ENCODE measurements at places on chromosomes 16 and 17. TPM values are rescaled to one million over a fixed set of nuclear protein-coding genes. Genes with fewer than 3 reads are reported as not detected.

- H3K4me3 ChIP-seq: peak overlapping the region; percentile 68
- no peaks in the 10 kb centered on the region for H3K36me3 ChIP-seq
- peak overlapping the region; percentile 98 for H3K27ac ChIP-seq
- no peaks in the 10 kb centered on the region for H3K4me1 ChIP-seq
- DNase-seq: peak; percentile 76
Measured at GRCh38 chr16:71484006-71484893, 4.9 kb downstream of the ZNF19 start.

DNA sequence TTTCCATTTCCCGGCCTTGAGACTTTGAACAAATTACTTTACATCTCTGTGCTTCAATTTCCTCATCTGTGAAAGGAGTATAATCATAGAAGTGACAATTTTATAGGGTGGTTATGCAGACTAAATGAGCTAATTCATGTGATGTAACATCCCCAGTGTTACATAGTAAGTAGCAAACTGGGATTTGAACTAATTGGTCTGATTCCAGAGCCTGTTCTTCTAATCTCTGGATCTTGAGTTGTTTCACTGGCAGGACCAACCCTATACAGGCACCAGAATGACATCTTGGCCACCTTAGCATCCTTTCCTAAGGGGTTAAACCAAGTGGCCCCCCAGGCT, 77.7 kb downstream of the AATF start:
- no peaks in the 10 kb centered on the region for H3K36me3 ChIP-seq
- no peak overlapping the region for H3K4me3 ChIP-seq
- no peak for DNase-seq
- H3K27ac ChIP-seq: no peak overlapping the region
- no peaks in the 10 kb centered on the region for H3K4me1 ChIP-seq
- H3K27me3 ChIP-seq: no peaks in the 10 kb centered on the region

DNA sequence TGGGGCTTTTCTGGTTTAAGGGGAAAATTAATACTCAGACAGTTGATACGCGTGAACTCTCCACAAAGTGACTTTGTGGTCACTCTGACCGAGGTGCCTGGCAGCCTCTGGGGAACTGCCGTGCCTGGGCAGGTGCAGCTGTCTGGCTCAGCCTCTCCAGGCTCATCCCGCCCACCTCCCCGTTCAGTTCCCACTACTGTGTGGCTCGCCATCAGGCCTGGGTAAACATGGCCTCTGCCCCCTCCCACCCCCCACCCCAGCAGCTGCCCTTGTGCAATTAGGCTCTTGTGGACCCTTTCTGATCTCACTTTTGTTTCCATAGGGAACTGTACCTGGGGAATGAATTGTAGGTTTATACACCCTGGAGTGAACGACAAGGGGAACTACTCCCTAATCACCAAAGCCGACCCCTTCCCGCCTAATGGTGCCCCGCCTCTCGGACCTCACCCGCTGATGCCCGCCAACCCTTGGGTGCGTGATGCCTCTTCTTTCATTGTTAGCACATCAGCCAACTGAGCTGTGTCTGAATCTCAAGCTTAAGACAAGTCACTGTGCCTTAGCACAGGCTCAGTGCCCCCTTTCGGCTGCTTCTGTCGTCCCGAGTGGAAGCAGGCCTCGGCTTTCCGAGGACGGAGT, 27.8 kb downstream of the ZC3H18 start:
- H3K27me3 ChIP-seq: no peaks in the 10 kb centered on the region
- DNase-seq: no peak
- H3K4me1 ChIP-seq: no peaks in the 10 kb centered on the region
- no peaks in the 10 kb centered on the region for H3K36me3 ChIP-seq

DNA sequence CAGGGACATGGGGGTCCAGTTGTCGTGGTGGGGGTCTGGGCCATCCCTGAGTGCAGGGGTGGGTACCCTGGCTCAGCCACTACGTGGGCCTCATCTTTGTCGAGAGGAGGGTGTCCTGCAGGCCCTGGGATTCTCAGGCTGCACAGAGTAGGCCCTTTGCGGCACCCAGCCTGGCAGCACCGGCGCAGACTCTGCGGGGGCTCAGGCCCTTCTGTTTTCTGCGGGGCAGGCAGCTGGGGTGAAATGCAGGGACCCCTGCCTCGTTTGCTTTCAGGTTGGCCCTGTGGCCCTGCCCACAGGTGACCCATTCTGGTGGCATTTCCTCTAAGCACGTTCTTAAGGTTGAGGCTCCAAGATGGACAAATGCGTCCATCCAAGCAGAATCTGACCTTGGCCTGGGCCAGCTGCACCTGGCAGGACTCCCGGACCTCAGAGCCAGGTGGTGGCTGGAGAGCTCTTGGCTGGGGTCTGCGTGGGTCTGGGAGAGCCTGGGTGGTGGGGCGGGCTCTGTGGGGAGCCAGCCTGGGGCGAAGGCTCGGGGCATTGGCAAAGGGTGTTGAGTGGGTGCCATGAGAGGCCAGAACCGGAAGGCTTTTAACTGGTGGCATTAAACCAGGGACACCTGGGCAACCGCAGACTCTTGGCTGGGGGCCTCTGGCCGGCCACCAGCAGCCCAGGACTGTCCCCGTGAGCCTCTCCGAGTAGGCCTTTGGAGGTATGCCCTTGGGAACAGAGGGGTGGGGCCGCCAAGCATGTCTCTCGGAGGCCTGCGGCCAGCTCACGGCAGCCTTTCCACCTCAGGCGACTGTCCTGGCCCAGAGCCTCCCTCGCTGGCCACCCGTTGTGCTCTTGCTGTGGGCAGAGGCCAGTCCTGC, 16.9 kb downstream of the PRSS27 start:
- no peak overlapping the region for H3K27ac ChIP-seq
- no peak for DNase-seq
- H3K27me3 ChIP-seq: no peaks in the 10 kb centered on the region
- no peaks in the 10 kb centered on the region for H3K4me1 ChIP-seq

DNA sequence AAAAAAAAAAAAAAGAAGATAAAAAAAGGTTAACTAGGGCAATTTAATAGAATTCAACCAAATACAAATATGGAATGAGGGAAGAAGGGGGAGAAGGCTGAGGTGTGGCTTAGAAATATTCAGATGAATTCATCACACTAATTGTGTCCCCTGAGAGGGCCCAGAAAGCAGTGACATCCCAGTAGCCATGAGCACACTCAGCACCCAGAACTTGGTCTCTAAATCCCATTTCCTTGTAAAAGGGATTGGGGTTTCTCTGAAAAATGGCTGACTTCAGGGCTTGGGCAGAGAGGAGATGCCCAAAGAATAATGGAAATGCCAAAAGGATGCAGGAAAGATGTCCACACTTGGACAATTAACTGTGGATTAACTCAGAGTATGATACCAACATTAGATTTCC, 4.0 kb upstream of the ASPSCR1 start:
- no peak overlapping the region for H3K27ac ChIP-seq
- no peaks in the 10 kb centered on the region for H3K27me3 ChIP-seq
- DNase-seq: no peak

DNA sequence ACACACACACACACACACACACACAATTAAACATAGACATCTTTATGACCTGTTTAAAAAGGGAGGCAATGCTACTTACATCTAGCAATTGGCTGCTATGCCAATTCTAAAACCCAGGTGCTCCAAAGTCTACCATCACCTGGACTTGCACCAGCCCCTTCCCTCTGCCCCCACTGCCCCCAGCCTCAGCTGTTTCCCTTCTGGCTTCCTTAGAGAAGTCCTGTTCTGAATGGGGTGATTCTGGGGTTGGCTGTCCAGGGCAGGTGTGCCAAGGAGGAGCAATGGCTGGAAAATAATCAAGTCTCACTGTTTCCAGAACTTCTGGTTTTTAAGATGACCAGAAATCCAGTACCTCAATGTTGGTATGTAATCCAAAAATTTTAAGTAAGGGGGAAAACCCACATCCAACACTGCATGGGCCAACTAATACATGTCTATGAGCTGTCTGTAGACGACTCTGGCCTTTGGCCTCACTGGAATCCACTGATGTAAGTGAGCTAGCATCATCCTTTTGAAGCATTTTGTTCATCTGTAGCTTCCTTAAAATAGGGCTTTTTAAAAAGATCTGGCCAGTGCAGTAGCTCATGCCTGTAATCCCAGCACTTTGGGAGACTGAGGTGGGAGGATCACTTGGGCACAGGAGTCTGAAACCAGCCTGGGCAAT, 2.1 kb downstream of the IFT20 start:
- H3K4me1 ChIP-seq: peaks cover 3% of the 10 kb centered on the region
- no peak overlapping the region for H3K4me3 ChIP-seq
- peaks cover 5% of the 10 kb centered on the region for H3K36me3 ChIP-seq
- no peak overlapping the region for H3K27ac ChIP-seq
- no peak for DNase-seq

DNA sequence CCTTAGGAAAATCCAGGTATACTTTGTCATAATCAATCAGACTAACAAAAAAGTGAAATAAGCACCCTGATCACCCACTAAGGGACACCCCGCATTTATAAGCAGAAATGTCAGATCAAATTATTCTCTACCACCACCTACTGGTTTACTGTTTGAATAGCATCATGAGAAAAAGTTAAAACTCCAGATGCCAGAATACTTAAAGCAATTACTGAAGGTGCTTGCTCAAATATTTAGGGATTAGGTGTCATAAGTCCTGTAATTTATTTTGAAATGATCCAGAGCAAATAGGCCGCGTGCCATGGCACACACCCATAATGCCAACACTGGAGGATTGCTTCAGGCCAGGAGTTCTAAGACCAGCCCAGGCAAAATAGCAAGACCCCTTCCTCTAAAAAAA, 2.3 kb downstream of the TOP2A start:
- no peaks in the 10 kb centered on the region for H3K4me1 ChIP-seq
- no peak for DNase-seq
- H3K36me3 ChIP-seq: no peaks in the 10 kb centered on the region
- H3K27me3 ChIP-seq: no peaks in the 10 kb centered on the region
- H3K27ac ChIP-seq: no peak overlapping the region

GRCh38 chr16:626787-627453, 3.9 kb upstream of the WFIKKN1 start:
- H3K36me3 ChIP-seq: no peaks in the 10 kb centered on the region
- H3K27ac ChIP-seq: no peak overlapping the region
- peaks cover 11% of the 10 kb centered on the region for H3K4me1 ChIP-seq
- DNase-seq: no peak
- no peak overlapping the region for H3K4me3 ChIP-seq
- H3K27me3 ChIP-seq: no peaks in the 10 kb centered on the region

GRCh38 chr16:64996641-64997040, 125.2 kb downstream of the CDH11 start:
- H3K4me1 ChIP-seq: no peaks in the 10 kb centered on the region
- no peaks in the 10 kb centered on the region for H3K27me3 ChIP-seq
- no peak overlapping the region for H3K27ac ChIP-seq
- H3K36me3 ChIP-seq: no peaks in the 10 kb centered on the region
- no peak overlapping the region for H3K4me3 ChIP-seq

GRCh38 chr17:31461227-31461810, 69.8 kb downstream of the RAB11FIP4 start:
- H3K36me3 ChIP-seq: no peaks in the 10 kb centered on the region
- no peaks in the 10 kb centered on the region for H3K27me3 ChIP-seq
- no peak overlapping the region for H3K27ac ChIP-seq
- no peak overlapping the region for H3K4me3 ChIP-seq
- DNase-seq: no peak
- no peaks in the 10 kb centered on the region for H3K4me1 ChIP-seq

GRCh38 chr17:62882284-62882683, 74.2 kb upstream of the MARCHF10 start:
- no peaks in the 10 kb centered on the region for H3K27me3 ChIP-seq
- H3K36me3 ChIP-seq: no peaks in the 10 kb centered on the region
- no peak overlapping the region for H3K4me3 ChIP-seq
- H3K4me1 ChIP-seq: no peaks in the 10 kb centered on the region
- DNase-seq: no peak

DNA sequence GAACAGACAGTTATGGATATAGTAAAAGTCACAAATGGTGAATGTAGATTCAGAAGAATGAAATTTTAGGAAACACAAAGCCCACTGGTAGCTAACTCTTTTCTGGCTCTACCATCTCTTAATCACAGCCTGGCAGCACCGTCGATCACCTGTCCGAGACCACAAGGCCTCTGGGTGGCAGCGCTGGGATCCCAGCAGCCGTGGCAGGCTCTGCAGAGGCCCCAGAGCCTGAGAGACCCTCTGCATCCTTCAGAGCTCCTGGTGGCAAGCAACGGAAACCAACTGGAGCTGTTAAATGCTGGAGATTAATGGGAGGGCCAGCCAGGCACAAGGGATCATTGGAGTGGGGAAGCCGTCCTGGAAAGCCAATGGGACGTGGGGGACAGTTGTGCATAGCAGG, 26.3 kb downstream of the LAT start:
- no peaks in the 10 kb centered on the region for H3K4me1 ChIP-seq
- no peak for DNase-seq
- H3K27me3 ChIP-seq: no peaks in the 10 kb centered on the region
- H3K4me3 ChIP-seq: no peak overlapping the region

- peaks cover 3% of the 10 kb centered on the region for H3K4me1 ChIP-seq
- H3K27ac ChIP-seq: peak overlapping the region; percentile 33
- H3K27me3 ChIP-seq: peaks cover 5% of the 10 kb centered on the region
- no peak for DNase-seq
Measured at GRCh38 chr16:56662357-56663354, 4.9 kb downstream of the MT1F start.

- no peaks in the 10 kb centered on the region for H3K36me3 ChIP-seq
- no peak for DNase-seq
- H3K4me3 ChIP-seq: peak overlapping the region; percentile 71
- peaks cover 3% of the 10 kb centered on the region for H3K4me1 ChIP-seq
- H3K27me3 ChIP-seq: no peaks in the 10 kb centered on the region
Measured at GRCh38 chr16:65124212-65124548, 2.3 kb upstream of the CDH11 start.

- H3K4me1 ChIP-seq: no peaks in the 10 kb centered on the region
- no peaks in the 10 kb centered on the region for H3K27me3 ChIP-seq
- no peaks in the 10 kb centered on the region for H3K36me3 ChIP-seq
- H3K4me3 ChIP-seq: no peak overlapping the region
- DNase-seq: no peak
- H3K27ac ChIP-seq: no peak overlapping the region
Measured at GRCh38 chr17:65071861-65072260, 15.3 kb upstream of the GNA13 start.

- no peak overlapping the region for H3K27ac ChIP-seq
- no peak overlapping the region for H3K4me3 ChIP-seq
- no peaks in the 10 kb centered on the region for H3K36me3 ChIP-seq
- H3K27me3 ChIP-seq: no peaks in the 10 kb centered on the region
Measured at GRCh38 chr17:71472809-71473789, 647.7 kb upstream of the SOX9 start.

GRCh38 chr16:27319257-27319965, 5.6 kb downstream of the IL4R start:
- no peak overlapping the region for H3K4me3 ChIP-seq
- DNase-seq: no peak
- H3K36me3 ChIP-seq: no peaks in the 10 kb centered on the region
- H3K27ac ChIP-seq: peak overlapping the region; percentile 97
- no peaks in the 10 kb centered on the region for H3K27me3 ChIP-seq

RAB26 gene
- 3.5 TPM for total RNA-seq

P2RX1 gene
- 3.5 TPM for total RNA-seq

CAVIN1 gene
- total RNA-seq: 288 TPM

CD300H gene
- not detected for total RNA-seq

TRAP1 gene
- total RNA-seq: 44.8 TPM

IGSF6 gene
- total RNA-seq: 6.7 TPM

CKLF gene
- 36.6 TPM for total RNA-seq

DOC2B gene
- 5.9 TPM for total RNA-seq
